ENCODE measurements at places on chromosomes 13 and 19.
A peak's percentile ranks its signal among the peaks of the same experiment; 100 is the strongest.

GRCh38 chr19:2207991-2208860, 27.9 kb downstream of the PLEKHJ1 start:
- no peak for DNase-seq

DNA sequence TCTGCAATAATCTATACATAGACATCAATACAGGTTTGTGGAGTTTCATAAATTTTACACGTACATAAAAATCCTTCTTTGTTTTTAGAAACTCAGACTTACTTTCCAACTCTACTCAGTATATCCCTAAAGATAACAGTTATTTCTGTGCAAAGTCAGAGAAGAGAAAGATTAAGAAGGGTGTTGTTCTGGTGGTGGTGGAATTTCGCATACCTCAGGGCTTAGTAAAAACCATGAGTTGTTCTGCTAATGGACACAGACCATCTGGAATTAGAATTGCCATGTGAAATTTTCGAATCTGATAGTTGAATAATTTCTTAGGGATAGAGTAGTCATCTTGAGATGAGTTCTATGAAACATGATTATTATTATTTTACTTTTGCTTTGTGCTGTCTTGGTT, 102.7 kb downstream of the ZAR1L start:
- no peak for DNase-seq

DNA sequence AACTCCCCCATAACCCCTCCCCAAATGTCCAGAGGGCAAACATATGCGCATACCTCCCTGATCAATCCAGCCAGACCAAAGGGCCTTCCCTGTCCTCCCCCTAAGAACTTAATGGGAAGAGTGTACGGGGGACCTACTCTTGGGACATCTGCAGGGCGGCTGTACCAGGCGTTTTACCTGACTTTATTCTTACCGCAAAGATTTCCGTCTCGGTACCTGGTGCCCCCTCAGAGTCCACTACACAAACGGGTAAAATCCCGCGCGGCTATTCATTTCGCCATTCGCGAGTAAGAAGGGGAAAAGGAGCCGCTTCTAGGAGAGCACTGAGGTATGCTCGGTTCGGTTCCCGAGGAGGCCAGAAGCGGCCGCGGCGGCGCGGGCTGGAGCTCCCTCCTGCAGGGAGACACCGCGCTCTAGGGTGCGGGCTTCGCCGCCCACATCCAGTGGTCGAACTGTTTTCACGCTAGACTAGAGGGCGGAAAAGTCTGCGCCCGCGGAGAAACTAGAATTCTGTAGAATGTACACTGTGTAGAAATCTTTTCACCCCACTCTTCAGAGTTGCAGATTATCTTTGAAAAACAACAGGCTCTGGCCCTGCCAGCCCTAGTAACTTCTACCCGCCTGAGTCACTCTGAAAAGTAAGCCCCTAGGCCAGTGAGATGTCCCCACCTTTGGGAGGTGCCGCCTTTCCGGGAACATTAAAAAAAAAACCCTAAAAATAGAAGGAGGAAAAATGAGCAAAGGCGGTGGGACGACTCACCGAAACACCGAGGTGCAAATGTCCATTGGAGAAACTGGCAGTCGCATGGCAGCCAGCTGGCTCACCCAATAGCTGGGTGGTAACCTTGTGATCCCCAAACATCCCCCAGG, 3.8 kb upstream of the TSHZ3 start:
- DNase-seq, result no peak

- DNase-seq, result no peak
Observed at GRCh38 chr19:35348911-35349611, 1.4 kb downstream of the FFAR1 start.

- no peak for DNase-seq
Observed at GRCh38 chr13:45331123-45331619, 9.8 kb downstream of the TPT1 start.

GRCh38 chr13:82477436-82477835, 1404.8 kb downstream of the SLITRK1 start:
- no peak for DNase-seq

- no peak for DNase-seq
Observed at GRCh38 chr13:99907627-99908026, 63.9 kb downstream of the ZIC5 start.

DNA sequence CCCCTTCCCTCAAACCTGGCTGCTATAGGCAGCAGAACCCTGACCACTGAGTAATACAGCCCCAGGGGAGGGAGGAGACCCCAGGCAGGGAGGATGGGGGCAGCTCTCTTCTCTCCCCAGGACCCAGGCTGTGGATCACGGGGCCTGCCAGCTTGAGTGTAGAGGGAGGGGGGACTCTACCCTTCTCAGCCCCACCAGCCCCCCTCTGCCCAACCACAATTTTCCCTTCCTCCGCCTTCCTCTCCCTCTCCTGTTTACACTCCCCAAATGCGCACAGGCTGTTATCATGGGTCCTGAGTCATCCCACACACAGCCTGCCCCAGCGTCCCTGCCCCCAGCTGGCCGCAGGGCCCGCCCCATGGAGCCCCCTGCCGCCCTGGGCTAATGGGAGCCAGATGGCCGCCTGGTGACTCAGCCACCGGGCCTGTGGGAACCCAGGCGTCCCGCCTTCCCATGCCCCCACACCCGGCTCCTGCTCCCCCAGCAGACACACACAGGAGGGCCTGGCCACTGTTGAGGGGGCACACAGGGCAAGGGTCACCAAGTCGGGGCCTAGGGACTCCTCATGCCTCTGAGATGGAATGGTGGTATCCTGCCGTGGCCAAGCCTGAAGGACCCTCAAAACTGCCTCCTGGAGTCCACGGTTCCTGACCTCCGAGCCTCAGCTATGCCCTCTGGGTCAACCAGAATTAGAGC, 13.6 kb downstream of the CCDC97 start:
- DNase-seq, result no peak

DNA sequence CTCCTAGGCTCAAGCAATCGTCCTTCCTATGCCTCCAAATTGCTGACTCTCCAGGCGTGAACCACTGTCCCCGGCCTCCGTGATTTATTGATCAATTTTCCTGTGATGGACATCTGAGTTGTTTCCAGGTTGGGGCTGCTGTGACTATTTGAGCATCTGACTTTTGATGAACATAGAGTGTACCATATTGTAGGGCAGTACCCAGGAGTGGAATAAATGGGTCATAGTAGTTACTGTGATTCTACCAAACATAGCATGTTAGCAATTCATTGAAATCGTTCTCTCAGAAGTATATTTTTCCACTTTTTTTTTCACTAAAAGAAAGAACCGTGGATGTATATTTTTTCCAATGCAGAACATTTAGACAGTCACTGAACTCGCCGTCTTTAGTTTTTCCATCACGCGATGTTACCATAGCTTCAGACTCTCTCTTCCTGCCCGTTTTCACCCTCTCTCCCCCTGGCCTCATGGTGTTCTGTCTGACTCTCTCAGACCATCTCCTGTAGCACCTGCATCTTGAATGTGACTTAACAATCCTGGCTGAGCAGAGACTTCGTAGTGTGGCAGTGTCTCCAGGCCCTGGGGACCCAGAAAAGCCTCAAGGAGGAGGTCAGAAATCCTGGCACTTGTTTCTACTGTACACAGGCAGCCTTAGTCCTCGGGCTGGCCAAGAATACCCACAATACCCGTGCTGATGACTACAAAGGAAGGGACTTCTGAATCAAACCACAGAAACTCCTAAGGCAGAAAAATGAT, 3.2 kb upstream of the RASGRP4 start:
- DNase-seq, result no peak

DNA sequence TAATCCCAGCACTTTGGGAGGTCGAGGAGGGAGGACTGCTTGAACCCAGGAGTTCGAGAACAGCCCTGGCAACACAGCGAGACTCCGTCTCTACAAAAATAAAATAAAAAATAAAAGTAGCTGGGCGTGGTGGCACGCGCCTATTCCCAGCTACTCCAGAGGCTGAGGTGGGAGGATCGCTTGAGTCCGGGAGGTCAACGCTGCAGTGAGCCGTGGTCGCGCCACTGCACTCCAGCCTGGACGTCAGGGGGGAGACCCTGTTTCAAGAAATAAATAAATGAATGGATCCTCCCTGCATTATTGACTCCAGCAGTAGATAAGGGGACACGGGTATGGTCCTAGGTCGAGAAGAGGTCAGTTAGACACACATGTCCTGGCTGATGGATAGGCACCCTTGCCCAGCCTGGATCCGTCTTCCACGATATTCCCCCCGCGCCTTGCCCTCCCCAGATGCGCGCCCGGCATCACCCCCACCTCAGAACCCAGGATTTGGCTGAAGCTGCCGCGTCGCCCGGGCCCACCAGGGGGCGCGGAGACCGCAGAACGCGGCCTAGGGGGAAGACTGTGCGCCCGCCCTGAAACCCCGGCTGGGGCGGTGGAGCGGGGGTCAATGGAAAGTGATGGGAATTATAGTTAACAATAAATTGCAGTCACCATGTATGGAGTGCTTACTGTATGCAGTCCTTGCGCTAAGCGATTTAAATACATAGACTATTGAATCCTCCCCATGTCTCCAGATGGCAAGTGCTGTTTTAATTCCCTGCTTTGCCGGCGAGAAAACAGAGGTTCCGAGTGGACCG, 2.1 kb upstream of the HOOK2 start:
- peak; percentile 64 for DNase-seq

GRCh38 chr19:14654786-14655560, 19.7 kb downstream of the ADGRE3 start:
- no peak for DNase-seq

DNA sequence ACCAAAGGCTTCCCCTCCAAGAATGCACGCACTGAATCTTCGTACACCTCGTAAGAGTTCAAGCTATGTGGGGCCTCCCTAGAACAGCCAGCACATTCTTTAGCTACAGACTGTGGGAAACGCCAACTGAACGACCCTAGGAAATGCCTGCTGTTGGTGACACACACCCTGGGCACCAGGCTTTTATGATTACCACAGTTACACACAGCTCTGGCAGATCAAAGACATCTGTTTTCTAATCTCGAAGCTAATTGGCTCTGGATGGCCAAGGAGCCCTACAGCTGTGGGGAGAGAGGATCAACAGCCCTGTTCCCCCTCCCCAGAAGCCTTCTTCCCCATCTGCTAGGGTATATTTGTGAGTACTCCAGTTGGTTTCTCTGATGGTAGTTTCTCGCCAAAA, 123.0 kb downstream of the COL4A1 start:
- no peak for DNase-seq
